NCI-H1417 treated with DMSO at 0.1 percent for 48 hours (cell line): ENCODE measurements at places on chromosomes 13 and 19.

GRCh38 chr19:16446724-16447368, 24.9 kb downstream of the EPS15L1 start:
- no peak for DNase-seq

GRCh38 chr13:27280009-27280656, 9.5 kb downstream of the RASL11A start:
- DNase-seq = no peak

GRCh38 chr19:3963458-3964255, 7.2 kb downstream of the DAPK3 start:
- no peak for DNase-seq

DNA sequence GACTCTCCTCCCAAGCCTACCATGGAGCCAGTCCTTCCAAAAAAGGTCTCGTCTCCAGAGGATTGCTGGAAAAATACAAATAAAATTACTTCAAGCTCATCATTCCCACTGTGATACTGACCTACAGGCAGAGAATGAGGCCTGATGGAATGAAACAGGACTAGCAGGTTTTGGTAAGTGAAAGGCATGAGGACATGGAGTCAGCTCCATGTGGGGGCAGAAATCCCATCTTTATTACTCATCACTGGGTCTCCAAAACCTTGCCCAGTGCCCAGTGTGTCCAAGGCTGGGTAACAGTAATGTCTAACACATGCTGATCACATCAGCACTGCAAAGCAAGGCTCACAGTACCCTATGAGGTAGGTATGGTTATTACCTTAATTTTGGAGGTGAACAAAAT, 235.4 kb downstream of the DNAJC15 start:
- no peak for DNase-seq

GRCh38 chr13:98888890-98889279, 89.0 kb downstream of the DOCK9 start:
- no peak for DNase-seq

DNA sequence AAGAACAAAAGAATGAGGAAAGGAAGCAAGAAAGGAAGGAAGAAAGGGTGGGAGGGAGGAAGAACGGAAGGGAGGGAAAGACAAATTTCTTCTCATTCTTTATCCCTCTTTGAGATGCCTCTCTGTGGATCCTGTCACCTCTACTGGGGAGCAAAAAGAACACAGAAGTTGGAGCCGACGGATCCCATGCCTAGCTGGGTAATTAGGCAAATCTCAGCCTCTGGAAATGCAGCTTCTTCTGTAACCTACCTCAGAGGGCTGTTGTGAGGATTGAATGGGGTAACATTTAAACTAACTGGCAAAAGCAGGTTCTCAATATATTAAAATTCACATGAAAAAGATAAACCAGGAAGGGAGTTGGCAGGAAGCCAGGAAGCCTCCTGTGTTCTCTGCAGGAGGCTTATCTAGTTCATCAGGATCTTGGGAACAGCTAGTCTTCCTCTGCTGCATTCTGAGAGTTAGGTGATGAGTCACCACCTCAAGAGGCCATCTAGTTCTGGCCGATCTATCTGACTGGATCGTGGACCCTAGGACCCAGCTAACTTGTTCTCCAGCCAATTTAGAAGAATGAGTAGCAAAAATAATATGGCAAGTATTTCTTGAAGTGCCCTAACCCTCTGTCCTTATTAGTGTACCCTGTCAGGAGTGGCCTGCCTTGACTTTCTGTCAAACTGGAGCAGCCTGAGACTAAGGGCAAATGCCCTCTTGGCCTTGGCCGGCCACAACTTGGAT, 15.2 kb upstream of the CPB2 start:
- no peak for DNase-seq

GRCh38 chr19:39009001-39009400, 23.3 kb downstream of the FBXO27 start:
- DNase-seq = no peak

GRCh38 chr19:12766051-12766521, 9.3 kb downstream of the HOOK2 start:
- no peak for DNase-seq

DNA sequence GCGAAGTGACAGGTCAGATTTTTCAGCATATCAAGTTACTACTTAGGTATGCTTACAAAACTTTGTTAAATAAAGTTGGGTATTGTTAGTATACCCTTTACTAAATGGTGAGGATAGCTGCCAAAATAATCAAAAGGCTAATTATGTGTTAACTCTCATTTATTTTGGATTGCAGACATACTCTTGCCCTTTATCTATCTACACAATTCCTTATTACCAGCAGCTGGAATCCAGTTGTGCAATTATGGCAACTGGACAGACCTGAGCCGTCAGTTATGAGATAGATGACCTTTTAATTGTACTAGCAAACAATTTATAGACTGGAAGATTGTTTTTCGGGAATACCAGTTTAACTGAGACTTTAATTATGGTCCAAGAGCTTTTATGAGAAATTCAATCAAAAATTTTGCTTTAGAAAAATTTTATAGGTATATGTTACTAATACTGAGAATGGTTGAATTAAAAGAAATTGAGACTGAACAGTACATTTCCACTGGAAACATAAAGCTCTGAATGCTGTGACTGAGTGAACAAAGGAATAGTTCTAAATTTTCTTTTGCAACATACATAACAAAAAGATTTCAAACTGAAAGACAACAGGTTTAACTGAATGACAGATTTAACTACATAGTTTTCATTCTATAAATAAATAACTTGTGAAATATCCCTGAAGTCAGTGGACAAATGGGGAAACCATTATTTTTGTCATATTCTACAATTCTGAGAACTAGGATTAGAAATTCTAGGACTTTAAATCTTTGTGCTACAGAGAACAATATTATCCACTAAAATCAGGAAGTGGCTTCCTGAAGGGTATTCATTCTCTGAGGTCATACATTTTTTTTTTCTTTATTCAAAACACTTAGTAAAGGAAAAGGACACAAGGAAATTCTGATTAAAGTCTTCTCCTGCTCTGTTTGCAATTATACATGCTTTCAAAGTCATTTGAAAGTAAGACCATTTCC, 97.4 kb downstream of the ZC3H13 start:
- DNase-seq = no peak

- no peak for DNase-seq
Measured at GRCh38 chr13:48221686-48222187, 11.3 kb upstream of the ITM2B start.

DNA sequence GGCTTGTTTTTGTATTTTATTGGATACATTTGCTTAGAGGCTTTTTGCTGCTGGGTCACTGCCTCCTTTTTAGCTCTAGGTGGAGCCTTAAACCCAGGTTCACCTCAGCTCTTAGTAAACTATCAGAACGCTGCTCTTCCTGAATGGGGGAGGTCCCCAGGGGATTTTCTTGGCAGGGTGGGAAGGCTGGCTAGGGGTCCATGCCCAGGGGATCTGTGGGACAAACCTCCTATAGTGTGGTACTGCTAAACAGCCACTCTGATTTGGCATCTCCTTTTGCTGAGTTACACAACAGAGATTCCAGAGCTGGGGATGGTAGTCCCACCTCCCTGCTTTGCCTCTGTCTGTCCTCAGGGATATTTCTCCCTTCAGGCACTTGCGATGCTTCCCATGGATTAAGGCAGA, 204.9 kb downstream of the ZIC5 start:
- no peak for DNase-seq

- DNase-seq = no peak
Measured at GRCh38 chr13:19881641-19882040, 18.2 kb upstream of the ZMYM5 start.

DNA sequence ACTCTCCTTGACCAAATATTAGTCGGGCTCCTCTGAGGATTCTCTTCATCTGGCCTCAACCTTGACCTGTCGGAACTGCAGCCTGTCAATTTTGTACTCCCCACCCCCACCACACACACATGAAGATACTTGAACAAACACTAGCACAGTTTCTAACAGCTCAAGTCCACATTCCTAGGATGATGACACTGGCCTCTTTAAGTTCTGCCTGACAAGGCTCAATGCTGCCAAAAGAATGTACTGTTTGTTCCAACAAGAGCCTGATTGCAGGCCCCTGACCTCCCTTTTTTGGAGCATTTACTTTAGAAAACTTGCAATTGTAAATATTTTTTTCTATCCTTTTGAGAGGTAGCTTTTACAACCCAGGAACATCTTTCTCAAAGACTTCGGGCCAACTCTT, 169.2 kb upstream of the IRS2 start:
- no peak for DNase-seq

DNA sequence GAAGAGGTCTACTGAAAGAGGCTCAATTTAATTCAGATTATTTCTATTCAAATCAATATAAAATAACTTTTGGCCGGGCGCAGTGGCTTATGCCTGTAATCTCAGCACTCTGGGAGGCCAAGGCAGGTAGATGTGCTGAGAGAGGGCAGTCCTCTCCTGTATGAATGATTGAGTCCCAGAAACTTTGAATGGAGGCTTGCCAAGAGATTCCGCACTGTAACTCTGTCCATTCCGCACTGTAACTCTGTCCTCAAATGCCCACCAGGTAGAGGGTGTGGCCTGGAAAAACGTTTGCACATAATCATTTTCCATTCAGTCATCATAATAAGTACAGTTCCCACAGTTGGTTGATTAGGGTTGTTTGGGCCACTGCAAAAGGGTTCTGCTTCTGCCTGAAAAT, 274.7 kb upstream of the SOX21 start:
- no peak for DNase-seq

GRCh38 chr19:14056741-14057356, 5.0 kb downstream of the PALM3 start:
- no peak for DNase-seq

GRCh38 chr13:40428354-40428753, 238.1 kb downstream of the FOXO1 start:
- no peak for DNase-seq

DNA sequence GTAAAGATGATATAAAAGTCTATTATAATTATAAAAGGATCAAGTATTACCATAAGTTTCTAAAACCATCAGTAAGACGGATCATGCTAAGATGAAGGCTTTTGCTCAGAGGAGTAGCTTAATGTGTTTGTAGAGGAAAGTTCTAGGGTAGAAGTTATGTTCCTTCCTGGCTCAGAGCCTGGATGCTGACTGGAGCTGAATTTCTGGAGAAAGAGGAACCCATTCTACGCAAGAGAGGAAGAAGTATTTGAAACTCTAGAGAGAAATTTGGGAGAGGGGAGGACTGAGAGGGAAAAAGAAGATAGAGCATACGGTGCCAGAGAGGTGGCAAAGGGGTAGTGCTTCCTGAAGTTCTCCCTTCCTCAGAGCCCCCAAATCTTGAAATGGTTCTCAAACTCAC, 51.4 kb upstream of the SGCG start:
- no peak for DNase-seq

- DNase-seq = no peak
Measured at GRCh38 chr13:90696254-90696653, 651.2 kb upstream of the MIR17HG start.

- no peak for DNase-seq
Measured at GRCh38 chr13:45691251-45691650, 10.9 kb upstream of the CBY2 start.

DNA sequence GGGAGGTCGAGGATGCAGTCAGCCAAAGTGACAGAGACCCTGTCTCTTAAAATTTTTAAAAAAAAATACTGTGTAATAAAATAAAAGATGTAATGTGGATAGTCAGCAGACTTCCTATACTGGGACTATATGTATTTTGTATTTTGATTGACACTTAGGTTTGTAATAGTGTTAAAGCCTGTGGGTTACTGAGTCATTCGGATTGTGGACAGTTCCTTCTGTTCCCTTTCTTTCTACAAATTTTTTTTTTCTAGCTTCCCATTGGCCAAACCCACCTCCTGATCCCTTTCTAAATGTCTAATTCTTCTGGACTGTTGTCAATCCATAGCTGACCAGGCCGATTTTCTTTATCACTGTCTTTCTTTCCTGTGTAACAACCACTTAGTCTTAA, 108.0 kb downstream of the DNAJC3 start:
- no peak for DNase-seq

DNA sequence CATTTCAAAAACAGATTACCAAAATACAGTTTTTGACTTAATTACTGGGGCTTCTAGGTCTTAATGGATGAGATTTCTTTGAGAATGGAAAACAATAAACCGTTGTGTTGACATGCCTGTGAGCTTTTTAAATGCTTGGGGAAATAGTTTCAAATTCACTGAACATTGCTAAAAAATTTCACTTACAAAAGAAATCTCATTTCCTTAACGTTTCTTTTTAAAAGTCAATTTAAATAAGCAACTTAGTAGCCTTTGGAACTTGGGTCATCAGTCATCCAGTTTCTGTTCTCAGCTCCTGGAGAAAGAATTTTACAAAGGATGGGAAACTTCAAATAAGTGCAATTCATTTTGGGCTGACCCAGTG, 4.4 kb downstream of the ZC3H4 start:
- DNase-seq = no peak

- DNase-seq = no peak
Measured at GRCh38 chr13:53379485-53379884, 350.9 kb downstream of the OLFM4 start.

DNA sequence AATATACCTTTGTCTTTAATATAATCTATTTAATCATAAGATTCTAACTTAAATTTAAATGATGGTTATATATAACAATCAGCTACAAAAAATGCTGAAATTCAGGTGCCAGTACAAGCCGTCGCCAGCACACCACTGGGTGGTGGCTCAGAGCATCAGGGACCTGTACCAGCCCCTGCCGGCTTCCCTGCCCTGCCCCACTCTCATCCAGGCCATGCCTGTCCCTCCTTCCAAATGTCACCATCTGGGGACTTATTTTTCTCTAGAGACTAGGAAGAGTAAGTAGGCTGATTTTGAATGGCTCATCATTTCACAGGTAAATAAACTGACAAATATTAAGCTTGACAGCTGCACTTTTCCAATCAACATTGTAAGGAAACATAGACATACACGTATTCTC, 1.6 kb downstream of the METTL21C start:
- no peak for DNase-seq

GRCh38 chr19:10283301-10284064, 3.3 kb upstream of the ICAM4 start:
- no peak for DNase-seq

- DNase-seq = no peak
Measured at GRCh38 chr19:46731007-46731501, 14.1 kb upstream of the PRKD2 start.

DNA sequence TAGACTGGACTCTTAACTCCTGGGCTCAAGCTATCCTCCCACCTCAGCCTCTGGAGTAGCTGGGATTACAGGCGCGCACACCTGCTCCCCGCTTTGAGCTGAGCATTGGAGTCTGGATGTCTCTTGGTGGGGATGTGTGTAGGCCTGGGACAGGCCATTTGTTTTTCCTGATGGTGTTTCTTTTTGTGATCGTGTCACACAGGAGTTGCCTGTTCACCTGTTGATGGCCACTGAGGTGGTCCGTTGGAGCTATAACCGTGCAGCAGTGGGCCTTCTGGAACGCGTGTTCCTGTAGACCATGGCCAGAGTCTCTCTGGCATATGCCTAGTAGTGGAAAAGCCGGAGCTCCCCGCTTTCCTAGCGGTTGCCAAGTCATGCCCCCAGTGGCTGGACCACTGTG, 3.5 kb downstream of the PAK4 start:
- no peak for DNase-seq

GRCh38 chr19:41844601-41845000, at the start of gene LYPD4:
LYPD4 (minus strand) TSS chr19:41844683; CDS start chr19:41839285, 5,398 bp downstream.
- no peak for DNase-seq

DNA sequence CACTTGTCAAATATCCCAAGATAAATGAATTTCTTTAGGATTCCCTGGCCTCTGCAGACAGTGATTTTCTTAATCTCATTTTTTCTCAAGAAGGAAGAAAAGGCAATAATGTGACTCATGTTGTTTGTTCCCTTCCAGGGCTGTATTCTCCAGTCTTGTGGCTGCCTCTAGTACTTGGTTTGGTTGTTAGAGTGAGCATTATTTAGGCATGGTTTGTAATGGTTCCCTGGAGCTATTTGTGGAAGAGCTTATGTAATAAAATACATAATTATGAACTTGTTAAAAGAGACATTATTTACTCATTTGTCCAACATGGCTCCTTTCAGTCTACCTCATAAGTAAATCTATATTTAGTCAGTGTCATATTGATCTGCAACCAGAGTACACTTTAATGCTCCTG, 270.4 kb downstream of the DCT start:
- peak; percentile 87 for DNase-seq
